ENCODE measurements at places on chromosomes 3 and 15.

- no peak for DNase-seq
These were observed 33.7 kb downstream of the PSTPIP1 start for GRCh38 chr15:77028451-77029165.

DNA sequence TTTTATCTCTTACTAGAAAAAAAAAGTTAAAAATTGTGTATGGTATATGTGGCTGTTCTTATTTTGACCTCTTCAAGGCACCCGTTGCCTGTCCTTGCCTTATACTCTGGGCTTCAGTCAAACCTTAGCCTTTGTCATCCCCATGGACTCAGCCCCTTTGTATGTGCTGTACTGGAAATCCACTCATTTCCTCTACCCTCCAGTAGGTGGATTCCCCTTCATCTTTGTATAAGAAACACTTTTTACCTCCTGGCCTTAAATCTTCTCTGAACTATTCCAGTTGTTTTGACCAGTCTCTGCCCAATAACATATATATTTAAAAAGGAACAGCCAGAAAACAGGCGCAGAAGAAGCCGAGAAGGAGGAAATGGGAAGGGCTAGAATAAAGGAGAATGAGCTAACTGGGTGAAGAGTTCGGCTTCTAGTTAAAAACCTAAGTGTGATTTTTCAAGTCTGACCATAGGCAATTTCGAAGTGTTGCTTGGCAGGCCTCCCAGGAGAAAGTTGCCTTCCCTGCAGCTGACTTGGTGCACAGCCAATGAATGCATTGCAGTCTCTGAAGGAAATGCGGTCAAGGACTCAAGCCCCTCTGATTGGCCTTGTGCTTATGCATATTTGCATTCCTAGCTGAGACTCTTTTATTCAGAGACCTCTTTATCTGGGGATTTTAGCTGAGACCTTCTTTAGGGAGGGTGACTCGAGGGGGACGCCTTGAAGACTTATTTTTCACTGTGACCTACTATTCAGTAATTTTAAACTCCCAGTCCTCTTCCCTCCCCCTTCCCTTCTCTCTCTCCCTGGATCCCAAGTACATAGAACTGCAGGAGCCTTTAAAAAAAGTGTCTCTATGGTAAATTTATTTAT is 277.4 kb downstream of the ROBO1 start:
- DNase-seq, result peak; percentile 64

- no peak for DNase-seq
These were observed 34.5 kb upstream of the CTNNB1 start for GRCh38 chr3:41164777-41165176.

DNA sequence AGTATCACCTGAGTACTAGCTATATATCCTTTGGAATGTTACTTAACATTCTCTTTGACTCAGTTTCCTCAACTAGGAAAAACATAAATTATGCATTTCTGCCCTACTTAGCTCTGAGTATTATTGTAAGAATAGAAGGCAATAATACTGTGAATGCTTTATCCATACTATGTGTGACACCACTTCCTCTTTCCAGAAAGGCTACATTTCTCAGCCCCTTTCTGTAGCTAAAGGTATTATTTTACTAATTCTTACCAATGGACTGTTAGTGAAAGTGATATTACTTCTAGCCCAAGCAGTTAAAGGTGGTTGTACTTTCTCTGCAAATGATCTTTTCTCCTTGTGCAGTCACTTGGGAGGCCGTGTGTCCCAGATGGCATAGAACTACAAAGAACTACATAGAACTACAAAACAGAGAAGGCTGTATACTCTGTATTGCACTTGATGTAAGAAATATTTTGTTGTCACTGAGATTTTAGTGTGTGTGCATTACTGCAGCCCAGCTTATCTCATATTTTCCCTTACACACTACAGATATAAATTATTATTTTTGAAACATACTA is 35.1 kb downstream of the MYH15 start:
- DNase-seq, result no peak

DNA sequence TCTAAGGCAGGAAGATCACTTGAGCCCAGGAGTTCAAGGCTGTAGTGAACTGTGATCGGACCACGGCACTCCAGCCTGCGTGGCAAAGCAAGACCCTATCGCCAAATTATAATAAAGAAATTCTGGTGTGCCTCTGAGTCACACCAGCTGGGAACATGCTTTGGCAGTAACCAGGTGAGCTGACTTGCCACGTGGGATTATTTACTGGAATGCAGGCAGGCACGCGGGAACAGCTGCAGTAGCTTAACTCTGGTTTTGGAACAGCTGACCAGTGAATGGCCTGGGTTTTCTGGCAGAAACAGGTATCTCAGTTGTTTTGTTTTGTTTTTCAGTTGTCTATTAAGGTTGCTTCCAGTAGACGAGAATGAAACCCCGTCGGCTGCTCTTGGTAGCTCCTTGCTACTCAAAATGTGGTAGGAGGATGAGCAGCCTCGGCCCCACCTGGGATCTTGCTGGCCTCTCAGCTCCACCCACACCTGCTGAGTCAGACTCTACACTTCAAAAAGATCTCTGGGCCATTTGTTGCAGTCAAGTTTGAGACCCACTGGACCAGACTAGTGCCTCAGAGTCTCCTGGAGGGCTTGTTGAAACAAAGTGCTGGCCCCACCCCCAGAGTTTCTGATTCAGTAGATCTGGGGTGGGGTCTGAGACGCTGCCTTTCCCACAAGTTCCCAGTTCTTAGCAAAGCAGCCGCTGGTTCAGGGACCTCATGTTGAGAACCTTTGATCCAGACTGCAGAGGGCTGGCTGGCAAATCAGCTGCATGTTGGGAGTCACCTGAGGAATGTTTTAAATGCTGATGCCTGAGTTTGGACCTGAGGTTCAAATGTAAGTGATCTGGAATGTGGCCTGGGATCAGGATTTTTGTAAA is 26.6 kb downstream of the IDH2 start:
- no peak for DNase-seq

- DNase-seq, result no peak
These were observed 4.1 kb upstream of the COL6A5 start for GRCh38 chr3:130341388-130341787.

GRCh38 chr3:98508582-98508981 is 11.1 kb downstream of the OR5K2 start:
- DNase-seq, result no peak

- peak; percentile 84 for DNase-seq
These were observed 1.3 kb downstream of the GNAT1 start for GRCh38 chr3:50192689-50193141.

GRCh38 chr3:153182501-153183293 is 20.7 kb downstream of the RAP2B start:
- no peak for DNase-seq

DNA sequence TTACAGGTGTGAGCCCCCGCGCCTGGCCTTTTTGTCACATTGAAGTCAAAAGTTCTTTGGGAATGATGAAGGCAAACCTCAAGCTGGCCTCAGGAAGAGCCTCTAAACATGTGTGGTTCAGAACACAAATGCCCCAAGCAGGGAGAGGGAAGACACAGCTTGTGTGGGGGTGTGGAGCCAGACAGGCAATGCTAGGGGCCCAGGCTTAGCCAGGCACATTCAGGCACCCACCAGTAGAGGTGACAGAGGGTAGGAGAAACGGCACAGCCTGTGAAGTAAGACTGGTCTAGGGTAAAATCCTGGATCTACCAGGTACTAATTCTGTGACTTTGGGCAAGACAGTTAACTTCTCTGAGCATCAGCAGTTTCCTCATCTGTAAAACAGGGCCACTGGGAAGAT is 3.5 kb downstream of the HDC start:
- DNase-seq, result no peak

DNA sequence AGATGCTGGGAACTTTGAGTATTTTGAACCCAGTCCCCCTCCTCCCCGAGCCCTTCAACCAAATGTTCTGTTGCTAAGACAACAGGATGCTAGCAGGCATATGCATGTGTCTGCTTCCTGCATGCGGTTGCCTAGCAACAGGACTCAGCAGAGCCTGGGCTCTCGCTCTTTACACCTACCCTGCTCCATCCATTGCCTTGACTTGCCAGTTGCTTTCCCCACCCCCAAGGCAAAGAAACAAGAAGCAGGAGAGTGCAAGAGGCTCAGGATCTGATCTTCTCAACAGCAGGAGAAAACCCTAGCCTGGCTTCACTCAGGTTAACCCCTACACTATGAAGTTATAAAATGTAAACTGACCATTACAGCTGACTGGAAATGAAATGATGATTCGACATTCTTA is 393.0 kb downstream of the IGSF11 start:
- no peak for DNase-seq

DNA sequence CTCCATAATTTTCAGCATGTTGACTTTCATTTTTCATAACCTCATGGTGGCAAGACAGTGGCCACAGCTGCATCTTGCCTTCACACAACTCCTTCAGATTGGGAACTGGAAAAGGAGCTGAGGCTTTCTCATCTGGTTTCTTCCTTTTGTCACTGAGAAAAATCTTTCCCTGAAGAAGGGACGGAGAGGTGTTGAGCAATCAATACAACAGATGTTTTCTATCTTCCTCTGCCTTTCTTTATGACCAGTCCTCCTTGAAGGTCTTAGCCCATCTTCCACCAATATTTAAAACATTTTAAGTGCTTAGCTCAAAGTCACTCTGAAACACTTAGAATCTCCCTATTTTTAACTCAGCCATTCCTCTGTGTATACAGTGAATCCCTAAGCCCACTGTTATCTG is 11.9 kb downstream of the ZNF660 start:
- DNase-seq, result no peak

DNA sequence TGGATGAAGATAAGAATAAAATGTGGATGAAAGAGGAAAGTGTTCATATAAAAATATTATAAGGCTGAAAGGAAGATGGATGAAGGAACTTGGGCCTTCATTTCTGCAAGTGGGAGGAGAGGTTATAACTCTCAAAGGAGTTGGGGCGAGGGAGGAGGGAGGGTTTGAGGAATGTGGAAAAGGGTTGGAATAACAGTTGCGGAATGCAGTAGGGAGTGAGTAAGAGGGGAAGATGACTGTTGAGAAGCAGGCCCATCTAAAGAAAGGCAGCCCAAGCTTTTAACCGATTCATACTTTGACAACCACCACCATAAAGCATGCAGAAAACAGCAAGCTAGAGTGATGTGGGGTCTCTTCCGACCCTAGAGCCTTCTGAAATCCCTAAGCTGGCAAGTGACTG is 8.3 kb upstream of the TM4SF4 start:
- DNase-seq, result no peak

GRCh38 chr3:28218071-28218916 is 23.1 kb upstream of the CMC1 start:
- DNase-seq, result no peak

Measured in sciatic nerve (tissue), 2 donors.